Tracheal epithelial cell (primary cell): ENCODE measurements at places on chromosomes 1 and 21. TPM values are rescaled to one million over a fixed set of nuclear protein-coding genes. Genes with fewer than 3 reads are reported as not detected.

Gene DMRTA2
- 8.1 and 10.1 TPM in 2 replicates for total RNA-seq

Gene CHRM3
- total RNA-seq = 0.21 and 0.48 TPM in 2 replicates

Gene GSTM1
- total RNA-seq = 0.96 and 5.1 TPM in 2 replicates

Gene OR2T11
- not detected in 2 replicates for total RNA-seq

Gene C8A
- total RNA-seq = not detected in 2 replicates

Gene PRELP
- not detected in 2 replicates for total RNA-seq

Gene TRIM67
- total RNA-seq = not detected in 2 replicates

Gene MSH4
- total RNA-seq = 0.21 and 0.24 TPM in 2 replicates

Gene HSD17B7
- total RNA-seq = 28.2 and 30.3 TPM in 2 replicates

Gene SPRR5
- total RNA-seq = not detected in 2 replicates

Gene C1orf141
- total RNA-seq = not detected in 2 replicates

Gene CFHR2
- not detected in 2 replicates for total RNA-seq

Gene CFHR1
- total RNA-seq = not detected in 2 replicates
